Caki2 (cell line): ENCODE measurements at places on chromosomes 7 and 10. TPM values are rescaled to one million over a fixed set of nuclear protein-coding genes. Genes with fewer than 3 reads are reported as not detected.

DNA sequence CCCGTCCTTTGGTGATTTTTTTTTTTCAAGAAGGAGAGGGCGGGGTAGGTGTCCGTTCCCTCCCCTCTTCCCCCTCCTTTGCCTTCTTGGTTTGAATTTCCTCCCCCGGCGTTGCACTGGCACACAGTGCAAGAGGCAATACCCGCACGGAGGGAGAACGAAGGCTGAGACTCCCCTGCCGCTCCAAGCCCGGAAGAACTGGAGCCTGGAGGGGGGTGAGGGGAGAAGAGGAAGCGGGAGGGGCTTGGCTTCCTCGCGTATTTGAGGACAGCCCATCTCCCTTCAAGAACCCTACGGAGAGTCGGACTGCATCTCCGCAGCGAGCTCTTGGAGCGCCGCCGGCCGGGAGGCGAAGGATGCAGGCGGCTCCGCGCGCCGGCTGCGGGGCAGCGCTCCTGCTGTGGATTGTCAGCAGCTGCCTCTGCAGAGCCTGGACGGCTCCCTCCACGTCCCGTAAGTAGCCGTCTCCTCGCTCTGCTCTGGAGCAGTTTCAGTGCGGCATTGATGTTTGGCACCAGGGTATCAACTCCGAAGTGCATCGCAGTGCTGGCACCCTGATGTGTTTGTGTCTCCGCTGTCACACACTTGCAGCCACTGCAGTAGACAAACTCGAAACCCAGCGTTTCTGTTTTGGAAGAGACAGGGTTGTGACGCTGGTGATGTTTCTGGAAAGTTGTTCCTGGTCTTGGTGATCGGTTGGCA is at the start of gene CNTNAP2:
Gene CNTNAP2 (plus strand): TSS at position 281 of the 702 bp plus-strand sequence. CDS start 76 bp downstream, at position 357.
- DNase-seq, result peak; percentile 0

DNA sequence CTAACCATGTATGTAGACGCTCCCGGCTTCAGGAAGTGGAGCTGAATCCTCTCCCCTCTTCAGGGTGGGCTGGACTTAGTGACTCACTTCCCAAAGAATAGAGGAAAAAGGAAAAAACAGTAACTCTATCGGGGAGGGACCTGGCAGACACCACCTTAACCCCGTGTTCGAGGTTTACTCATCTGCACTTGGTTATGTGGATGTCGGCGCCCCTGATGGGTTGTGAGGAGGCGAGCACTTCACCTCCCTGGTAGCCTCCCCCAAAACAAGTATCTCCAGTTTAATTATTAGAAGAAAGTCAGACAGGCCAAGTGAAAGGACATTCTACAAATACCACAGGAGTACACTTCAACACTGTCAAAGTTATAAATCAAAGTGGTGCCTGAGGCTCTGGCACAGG is 559.7 kb downstream of the TCERG1L start:
- DNase-seq, result no peak

DNA sequence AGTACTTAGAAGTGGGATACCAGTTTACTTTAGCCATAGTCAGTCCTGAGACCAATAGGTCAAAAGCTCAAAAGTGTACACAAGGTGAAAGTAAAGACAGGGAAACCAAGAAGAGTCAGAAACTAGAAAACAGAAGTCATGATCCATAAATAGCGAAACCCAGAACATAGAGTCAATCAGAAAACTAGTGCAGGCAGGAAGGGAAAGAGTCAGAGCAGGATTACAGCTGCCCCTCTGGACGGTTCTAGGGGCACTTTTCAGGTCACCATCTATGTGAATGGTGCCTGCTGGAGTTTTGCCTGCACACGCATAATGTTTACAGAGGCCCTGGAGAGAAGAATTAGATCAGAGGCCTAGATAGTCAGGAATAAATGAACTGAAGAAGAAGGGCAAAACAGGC is 22.4 kb upstream of the DMTF1 start:
- no peak for DNase-seq

DNA sequence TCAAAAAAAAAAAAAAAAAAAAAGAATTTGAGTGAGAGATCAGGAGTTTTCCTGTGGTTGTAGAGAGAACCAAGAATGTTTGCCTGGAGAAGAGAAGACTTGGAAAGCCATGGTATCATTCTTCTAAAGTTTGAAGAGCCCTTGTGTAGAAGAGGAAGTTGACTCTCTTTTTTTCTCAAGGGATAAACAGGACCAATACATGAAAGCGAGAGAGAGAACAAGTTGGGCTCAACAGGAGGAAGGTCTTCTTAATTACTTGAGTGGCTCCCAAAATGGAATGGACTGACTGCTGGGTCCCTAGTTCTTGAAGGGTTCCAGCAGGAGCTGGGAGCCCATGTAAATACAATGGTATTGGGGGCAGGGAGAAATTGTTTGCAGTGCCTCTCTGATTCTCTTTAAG is 173.3 kb upstream of the ADO start:
- DNase-seq, result no peak

- no peak for DNase-seq
Measured at GRCh38 chr10:128001363-128001745, 94.5 kb downstream of the PTPRE start.

GRID2IP gene
- not detected in 2 replicates for total RNA-seq
